Activated T-cell treated with anti-CD3 and anti-CD28 coated beads, Interleukin-2, amount 50 U/mL, for 72 hours (primary cell): ENCODE measurements at places on chromosomes 12 and 14. TPM values are rescaled to one million over a fixed set of nuclear protein-coding genes. Genes with fewer than 3 reads are reported as not detected.

GRCh38 chr12:63777340-63777739 lies 2.4 kb upstream of the RXYLT1 start:
- H3K36me3 ChIP-seq, result no peaks in the 10 kb centered on the region
- no peak overlapping the region for H3K27ac ChIP-seq
- H3K4me1 ChIP-seq, result peaks cover 19% of the 10 kb centered on the region
- H3K4me3 ChIP-seq, result no peak overlapping the region
- no peak for DNase-seq

GRCh38 chr12:78249578-78249977 lies 418.9 kb downstream of the NAV3 start:
- no peak overlapping the region for H3K4me3 ChIP-seq
- no peak overlapping the region for H3K27ac ChIP-seq
- no peaks in the 10 kb centered on the region for H3K4me1 ChIP-seq
- no peaks in the 10 kb centered on the region for H3K27me3 ChIP-seq
- no peak for DNase-seq
- no peaks in the 10 kb centered on the region for H3K36me3 ChIP-seq

- no peaks in the 10 kb centered on the region for H3K27me3 ChIP-seq
- H3K4me3 ChIP-seq, result no peak overlapping the region
- no peaks in the 10 kb centered on the region for H3K36me3 ChIP-seq
- H3K4me1 ChIP-seq, result no peaks in the 10 kb centered on the region
- DNase-seq, result no peak
- no peak overlapping the region for H3K27ac ChIP-seq
These were observed 37.2 kb downstream of the TIMELESS start for GRCh38 chr12:56411781-56412639.

DNA sequence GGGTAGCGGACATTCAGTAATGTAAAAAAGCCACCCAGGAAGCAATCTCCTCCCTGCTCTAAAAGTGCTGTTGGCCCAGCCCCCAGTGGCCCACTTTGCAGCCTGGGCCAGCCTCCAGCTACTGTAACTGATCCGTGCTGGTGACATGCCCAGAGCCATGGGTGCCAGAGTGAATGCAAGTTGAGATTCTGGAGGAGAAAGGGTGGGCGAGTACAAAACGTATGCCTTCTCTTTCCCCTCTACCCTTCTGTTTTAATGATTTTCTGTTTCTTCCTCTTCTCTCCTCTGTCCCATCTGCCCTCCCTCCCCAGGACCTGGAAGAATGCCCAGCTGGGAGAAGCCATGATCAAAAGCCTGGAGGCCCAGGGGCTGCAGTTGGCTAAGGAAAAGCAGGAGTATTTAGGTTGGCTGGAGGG lies 16.9 kb downstream of the PLEKHD1 start:
- H3K27ac ChIP-seq, result no peak overlapping the region
- no peaks in the 10 kb centered on the region for H3K36me3 ChIP-seq
- H3K4me1 ChIP-seq, result no peaks in the 10 kb centered on the region
- no peaks in the 10 kb centered on the region for H3K27me3 ChIP-seq
- H3K4me3 ChIP-seq, result no peak overlapping the region

DNA sequence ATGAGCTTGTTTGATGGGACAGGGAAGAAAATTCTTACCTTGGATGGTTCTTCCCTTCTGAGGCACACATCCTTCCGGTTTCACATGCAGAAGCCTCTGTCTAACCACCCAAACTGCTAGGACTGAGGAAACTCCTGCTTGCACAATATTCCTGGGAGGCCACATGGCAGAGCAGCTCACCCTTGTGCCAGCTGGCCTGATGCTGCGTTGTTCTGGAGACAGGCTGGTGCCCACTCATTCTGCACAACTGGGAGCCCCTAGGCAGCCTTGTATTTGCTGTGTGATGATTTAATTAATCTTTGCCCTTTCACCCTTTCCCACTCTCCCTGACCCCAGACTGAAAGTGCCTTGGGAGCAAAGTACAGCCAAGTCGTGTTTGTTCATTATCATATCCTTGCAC lies 130.8 kb downstream of the RTN1 start:
- no peaks in the 10 kb centered on the region for H3K27me3 ChIP-seq
- H3K36me3 ChIP-seq, result peaks cover 4% of the 10 kb centered on the region
- no peak overlapping the region for H3K27ac ChIP-seq
- H3K4me3 ChIP-seq, result no peak overlapping the region

GRCh38 chr14:56678838-56679237 lies 99.2 kb downstream of the TMEM260 start:
- H3K4me3 ChIP-seq, result no peak overlapping the region
- H3K4me1 ChIP-seq, result no peaks in the 10 kb centered on the region

The GRIP1 gene
- 0.44 TPM for total RNA-seq
